ENCODE measurements at places on chromosomes 2 and 18.

- no peak for DNase-seq
Measured at GRCh38 chr2:31802711-31803110, 208.1 kb downstream of the MEMO1 start.

GRCh38 chr2:157376041-157376440 lies 50.4 kb upstream of the ERMN start:
- no peak for DNase-seq

GRCh38 chr2:186130748-186131641 lies 355.1 kb upstream of the ZC3H15 start:
- no peak for DNase-seq

GRCh38 chr2:16763056-16763455 lies 97.4 kb upstream of the CYRIA start:
- DNase-seq = no peak

DNA sequence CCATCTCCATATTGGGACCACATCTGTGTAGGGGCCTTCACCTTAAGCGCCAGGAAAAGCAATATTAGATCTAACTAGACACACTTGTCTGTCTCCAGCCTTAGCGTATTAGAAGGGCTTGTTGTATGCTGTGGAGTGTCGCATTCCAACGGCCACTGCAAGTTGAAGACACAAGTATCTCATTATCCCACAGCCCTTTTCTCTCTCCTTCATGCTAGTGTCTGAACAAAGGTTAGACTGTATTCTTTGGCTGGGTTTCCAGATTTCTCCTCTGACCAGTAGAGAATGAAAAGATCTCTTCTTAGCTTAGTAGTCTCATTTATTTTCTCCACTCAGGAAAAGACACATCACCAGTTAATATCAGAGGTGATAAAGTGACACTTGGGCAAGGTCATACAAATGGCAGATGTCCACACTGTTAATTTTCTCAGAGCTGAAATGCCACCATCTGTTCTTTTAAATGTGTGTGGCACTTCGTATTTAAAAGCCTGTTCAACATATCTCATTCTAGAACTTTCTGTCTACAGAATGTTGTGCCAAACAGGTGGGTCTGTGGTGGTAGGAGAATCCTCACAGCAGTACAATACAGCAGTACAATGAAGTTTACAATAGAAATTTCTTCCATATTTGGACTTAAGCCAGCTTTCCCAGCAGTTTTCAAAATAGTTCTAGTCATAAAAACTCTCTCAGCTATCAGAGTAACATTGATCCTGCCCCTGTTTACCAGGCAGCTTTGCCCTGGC lies 94.0 kb upstream of the ITGA6 start:
- no peak for DNase-seq

DNA sequence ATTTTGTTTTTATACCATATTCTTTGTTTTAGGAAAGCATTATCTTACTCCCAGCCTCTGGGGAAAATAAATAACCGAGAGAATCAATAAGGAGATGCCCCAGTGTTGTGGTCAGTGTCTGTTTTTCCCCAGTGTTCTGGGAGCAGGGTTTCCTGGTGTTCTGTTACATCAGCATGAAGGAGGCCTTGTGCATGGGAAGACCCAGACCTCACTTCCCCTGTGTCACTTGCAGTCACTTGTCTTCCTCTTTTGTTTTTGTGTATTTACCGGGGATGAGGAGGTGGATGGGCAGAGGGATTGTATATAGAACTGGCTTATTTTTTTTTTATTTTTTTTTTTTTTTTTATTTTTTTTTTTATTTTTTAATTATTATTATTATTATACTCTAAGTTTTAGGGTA lies 45.0 kb upstream of the MGAT5 start:
- DNase-seq = no peak
